Testis (tissue), 5 donors: ENCODE measurements at places on chromosomes 2 and 18. TPM values are rescaled to one million over a fixed set of nuclear protein-coding genes. Genes with fewer than 3 reads are reported as not detected.

Gene CD207
- polyA plus RNA-seq: 1.5 TPM

Gene NPAS2
- polyA plus RNA-seq: 20.4 TPM

Gene ATOH8
- polyA plus RNA-seq: 13.5 TPM

Gene AP1S3
- polyA plus RNA-seq: 2.6 TPM

Gene TRIM54
- 28.3 TPM for polyA plus RNA-seq

Gene DUSP2
- 5.7 TPM for polyA plus RNA-seq

Gene SAG
- 25.6 TPM for polyA plus RNA-seq

Gene TIGD1
- 6.8 TPM for polyA plus RNA-seq

Gene MEP1B
- polyA plus RNA-seq: 0.78 TPM

Gene LYPD6B
- 53.0 TPM for polyA plus RNA-seq

Gene MDH1B
- polyA plus RNA-seq: 86.6 TPM

Gene GRB14
- polyA plus RNA-seq: 30.6 TPM

Gene RUFY4
- 0.17 TPM for polyA plus RNA-seq

Gene KCNS3
- 12.1 TPM for polyA plus RNA-seq

Gene RBMS1
- 34.7 TPM for polyA plus RNA-seq

Gene AGXT
- 0.51 TPM for polyA plus RNA-seq

Gene PAX3
- polyA plus RNA-seq: 6.0 TPM

Gene ABCG8
- polyA plus RNA-seq: not detected

Gene SERPINB7
- 0.16 TPM for polyA plus RNA-seq

Gene SKOR2
- polyA plus RNA-seq: 0.59 TPM

Gene EMX1
- polyA plus RNA-seq: 4.5 TPM

Gene DSEL
- polyA plus RNA-seq: 2.7 TPM

Gene CNDP2
- polyA plus RNA-seq: 74.4 TPM

Gene FBXO48
- 1.7 TPM for polyA plus RNA-seq

Gene SNED1
- 15.8 TPM for polyA plus RNA-seq

Gene C1QL2
- not detected for polyA plus RNA-seq

Gene CD226
- polyA plus RNA-seq: 2.9 TPM

Gene MPP4
- 0.28 TPM for polyA plus RNA-seq

Gene PCARE
- 0.76 TPM for polyA plus RNA-seq

Gene STK36
- polyA plus RNA-seq: 153 TPM

Gene GPR45
- polyA plus RNA-seq: 0.74 TPM

Gene TAF1B
- polyA plus RNA-seq: 13.3 TPM

Gene CD8B
- 2.2 TPM for polyA plus RNA-seq

Gene TUBA4B
- 1.6 TPM for polyA plus RNA-seq

Gene ALPI
- polyA plus RNA-seq: 0.16 TPM

Gene IL36B
- polyA plus RNA-seq: not detected

Gene FRZB
- polyA plus RNA-seq: 21.3 TPM

Gene VWC2L
- 0.13 TPM for polyA plus RNA-seq

Gene KCTD1
- 13.1 TPM for polyA plus RNA-seq

Gene AOX1
- 34.1 TPM for polyA plus RNA-seq

Gene SPATA3
- 211 TPM for polyA plus RNA-seq

Gene DOK6
- polyA plus RNA-seq: 11.1 TPM

Gene MYOM1
- polyA plus RNA-seq: 16.9 TPM

Gene CRACDL
- 8.4 TPM for polyA plus RNA-seq

Gene ABHD1
- polyA plus RNA-seq: 141 TPM

Gene STPG4
- 19.4 TPM for polyA plus RNA-seq

Gene MSGN1
- not detected for polyA plus RNA-seq

Gene REG1B
- not detected for polyA plus RNA-seq
